ENCODE measurements at places on chromosomes 6 and 20.

DNA sequence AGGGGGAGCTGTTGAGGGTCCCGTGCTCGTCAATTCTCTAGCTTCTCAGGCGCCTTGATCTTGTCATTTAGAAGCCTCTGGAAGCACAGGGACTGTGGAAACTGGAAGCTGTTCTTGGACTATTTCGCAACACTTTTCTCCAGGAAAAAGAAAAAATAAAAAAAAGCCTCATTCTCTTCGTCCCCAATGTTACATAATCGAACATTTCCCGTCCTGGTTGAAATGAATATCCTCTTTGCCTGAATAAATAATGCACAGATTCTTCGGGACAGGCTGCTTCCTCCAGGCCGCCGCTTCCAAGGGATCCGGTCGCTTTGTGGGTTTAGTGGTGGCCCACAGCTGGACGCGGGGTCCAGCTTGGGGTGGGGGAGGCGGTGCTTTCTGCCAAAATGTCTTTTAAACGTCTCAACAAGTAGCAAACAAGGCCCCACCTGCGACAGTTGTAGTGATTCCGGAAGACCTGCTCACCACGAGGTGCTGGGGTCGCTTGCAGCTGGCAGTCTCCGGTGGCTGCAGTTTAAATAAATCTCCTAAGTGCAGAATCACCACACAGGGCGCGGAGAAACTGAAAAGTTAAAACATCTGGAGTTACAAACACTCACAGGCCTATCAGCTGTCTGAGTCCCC lies 125.9 kb upstream of the ESR1 start:
- no peak for DNase-seq

DNA sequence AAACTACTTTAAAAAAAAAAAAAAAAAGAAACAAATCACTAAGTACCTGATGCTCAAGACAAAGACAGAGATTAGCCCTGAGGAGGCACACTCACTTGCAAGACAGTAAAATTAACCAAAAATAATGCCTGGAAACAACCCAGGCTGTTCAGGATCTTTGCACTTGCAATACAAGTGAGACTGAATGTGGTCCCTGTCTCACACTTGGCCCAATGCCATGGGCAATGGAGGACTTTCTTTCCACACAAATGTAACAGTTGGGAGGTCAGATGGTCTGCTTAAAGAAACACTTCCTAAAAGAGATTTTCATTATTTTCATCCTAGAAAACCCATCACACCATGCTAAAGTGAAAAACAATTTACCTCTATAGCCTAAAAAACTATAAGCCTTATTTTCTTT lies 16.2 kb downstream of the STAU1 start:
- DNase-seq, result no peak

- peak; percentile 24 for DNase-seq
Observed at GRCh38 chr6:114569669-114570068, 226.8 kb upstream of the HS3ST5 start.

GRCh38 chr6:37500294-37500608 lies 558 bp upstream of the CCDC167 start:
- DNase-seq, result no peak

DNA sequence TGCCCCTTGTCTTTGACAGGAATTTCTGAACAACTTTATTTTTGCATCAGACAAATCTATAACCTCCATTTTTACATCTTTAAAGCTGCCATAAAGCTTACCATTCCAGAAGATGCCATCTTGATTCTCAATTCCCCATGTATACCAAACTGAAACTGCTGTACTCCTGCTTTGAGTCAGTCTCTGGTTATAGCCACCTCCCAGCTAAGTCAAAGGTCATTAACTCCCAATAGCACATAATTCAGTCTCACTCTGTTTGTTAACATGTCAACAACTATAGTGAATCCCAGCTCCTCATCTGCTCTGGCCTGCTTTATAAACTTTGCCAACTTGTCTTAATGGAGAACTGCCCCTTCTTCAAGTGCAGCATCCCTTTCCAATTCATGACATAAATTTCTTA lies 343.6 kb downstream of the FRK start:
- DNase-seq, result no peak

All from HEK293T (cell line).